ENCODE measurements at places on chromosomes 7 and 10.
A peak's percentile ranks its signal among the peaks of the same experiment; 100 is the strongest.

DNA sequence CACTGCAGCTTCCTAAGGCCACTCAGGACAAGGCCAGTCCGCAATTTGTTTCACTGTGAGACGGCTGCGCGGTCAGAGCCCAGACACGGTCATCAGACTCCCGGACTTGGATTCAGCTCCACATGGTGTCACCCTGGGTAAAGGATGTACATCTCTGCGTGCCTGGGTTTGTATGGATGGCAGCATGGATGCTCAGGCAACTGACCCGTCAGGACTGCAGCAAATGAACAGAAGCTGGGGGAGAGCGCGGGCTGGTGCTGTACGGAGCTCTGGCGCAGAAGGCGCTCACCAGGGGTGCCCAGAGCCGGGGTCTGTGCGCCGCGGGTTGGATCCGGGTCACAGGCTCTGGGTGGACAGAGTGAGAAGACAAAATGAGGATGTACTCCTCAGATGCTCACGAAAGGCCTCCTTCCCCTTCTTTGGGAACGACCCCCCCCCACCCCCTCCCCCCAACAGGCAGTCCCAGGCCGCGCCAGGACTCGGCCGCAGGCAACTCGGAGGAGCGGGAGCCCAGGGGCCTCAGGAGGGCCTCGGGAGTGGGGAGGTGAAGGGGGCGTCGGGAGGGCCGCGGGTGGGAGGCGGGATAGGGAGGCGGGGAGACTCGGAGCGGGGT lies 92.4 kb downstream of the CXCL12 start:
- DNase-seq: no peak

- no peak for DNase-seq
These were observed 117.0 kb downstream of the ALOX5 start for GRCh38 chr10:45491061-45491460.

DNA sequence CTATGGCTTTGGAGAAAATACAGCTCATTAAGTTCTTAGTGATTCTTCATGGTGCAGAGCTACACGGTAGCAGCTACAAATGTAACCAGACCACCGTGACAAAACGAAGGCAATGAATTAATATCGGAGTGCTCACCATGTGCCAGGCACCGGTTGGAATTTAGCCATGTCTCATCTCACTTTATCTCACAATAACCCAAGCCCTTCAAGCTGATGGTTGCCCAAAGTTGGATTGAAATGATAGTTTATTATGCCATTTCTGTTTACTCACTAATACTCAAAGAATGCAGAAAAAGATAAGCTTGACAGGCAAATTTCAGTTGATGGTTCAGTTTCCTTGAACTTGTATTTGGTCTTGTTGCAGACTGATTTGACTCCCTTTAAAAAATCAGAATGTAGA lies 312.6 kb downstream of the SKIDA1 start:
- DNase-seq: no peak

- peak; percentile 49 for DNase-seq
These were observed 31.5 kb downstream of the CREB3L2 start for GRCh38 chr7:137970253-137970975.

GRCh38 chr7:69833964-69834363 lies 235.7 kb downstream of the AUTS2 start:
- no peak for DNase-seq

All from fibroblast of the conjunctiva (primary cell).